Activated CD8-positive, alpha-beta memory T cell treated with anti-CD3 and anti-CD28 coated beads for 24 hours (primary cell): ENCODE measurements at places on chromosomes 6 and 20.

- DNase-seq, result no peak
Observed at GRCh38 chr6:92126088-92126487, 1293.3 kb downstream of the EPHA7 start.

GRCh38 chr20:57390604-57391438, at the start of gene RBM38:
RBM38 (plus strand) TSS chr20:57391396; CDS start chr20:57391582, 186 bp downstream.
- peak; percentile 91 for DNase-seq

DNA sequence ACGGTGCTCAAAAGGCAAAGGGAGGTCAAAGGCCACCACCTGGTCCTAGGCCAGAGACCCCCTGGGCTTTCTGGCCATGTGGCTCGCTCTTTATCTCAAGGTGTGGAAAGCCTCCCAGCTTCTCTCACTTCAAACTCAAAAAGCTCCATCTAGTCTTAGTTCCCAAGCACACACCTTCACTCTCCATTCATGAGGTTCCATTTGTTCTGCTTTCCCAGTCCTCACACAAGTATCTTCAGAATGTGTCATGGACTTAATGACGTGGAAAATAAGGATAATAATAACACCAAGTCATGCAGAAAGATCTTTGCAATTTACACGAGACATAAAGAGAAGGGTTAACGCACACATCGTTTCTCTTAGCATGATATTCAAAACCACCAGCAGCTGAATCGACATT, 219.3 kb downstream of the GMDS start:
- DNase-seq, result no peak

- DNase-seq, result peak; percentile 26
Observed at GRCh38 chr6:151087861-151088598, 151.7 kb upstream of the AKAP12 start.

GRCh38 chr6:28205879-28206278, 19.2 kb upstream of the ZSCAN9 start:
- no peak for DNase-seq

DNA sequence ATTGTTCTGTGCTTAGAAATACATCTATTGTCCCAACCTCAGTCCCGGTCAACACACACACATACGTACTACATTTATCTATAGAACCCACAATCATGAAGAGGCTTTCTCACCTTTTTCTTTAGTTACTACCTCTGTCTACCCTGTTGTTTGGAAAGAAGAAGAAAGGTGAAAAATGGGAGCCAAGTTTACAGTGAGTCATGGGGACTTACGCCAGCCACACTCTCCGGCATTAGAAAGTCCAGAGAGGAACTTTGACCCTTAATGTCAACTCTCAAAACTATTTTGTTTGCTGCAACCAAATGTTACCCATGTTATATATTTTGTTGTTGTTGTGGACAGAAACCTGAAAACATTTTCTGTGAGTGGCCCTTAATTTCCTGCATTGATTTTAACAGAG, 259.1 kb downstream of the ZFAND3 start:
- no peak for DNase-seq

DNA sequence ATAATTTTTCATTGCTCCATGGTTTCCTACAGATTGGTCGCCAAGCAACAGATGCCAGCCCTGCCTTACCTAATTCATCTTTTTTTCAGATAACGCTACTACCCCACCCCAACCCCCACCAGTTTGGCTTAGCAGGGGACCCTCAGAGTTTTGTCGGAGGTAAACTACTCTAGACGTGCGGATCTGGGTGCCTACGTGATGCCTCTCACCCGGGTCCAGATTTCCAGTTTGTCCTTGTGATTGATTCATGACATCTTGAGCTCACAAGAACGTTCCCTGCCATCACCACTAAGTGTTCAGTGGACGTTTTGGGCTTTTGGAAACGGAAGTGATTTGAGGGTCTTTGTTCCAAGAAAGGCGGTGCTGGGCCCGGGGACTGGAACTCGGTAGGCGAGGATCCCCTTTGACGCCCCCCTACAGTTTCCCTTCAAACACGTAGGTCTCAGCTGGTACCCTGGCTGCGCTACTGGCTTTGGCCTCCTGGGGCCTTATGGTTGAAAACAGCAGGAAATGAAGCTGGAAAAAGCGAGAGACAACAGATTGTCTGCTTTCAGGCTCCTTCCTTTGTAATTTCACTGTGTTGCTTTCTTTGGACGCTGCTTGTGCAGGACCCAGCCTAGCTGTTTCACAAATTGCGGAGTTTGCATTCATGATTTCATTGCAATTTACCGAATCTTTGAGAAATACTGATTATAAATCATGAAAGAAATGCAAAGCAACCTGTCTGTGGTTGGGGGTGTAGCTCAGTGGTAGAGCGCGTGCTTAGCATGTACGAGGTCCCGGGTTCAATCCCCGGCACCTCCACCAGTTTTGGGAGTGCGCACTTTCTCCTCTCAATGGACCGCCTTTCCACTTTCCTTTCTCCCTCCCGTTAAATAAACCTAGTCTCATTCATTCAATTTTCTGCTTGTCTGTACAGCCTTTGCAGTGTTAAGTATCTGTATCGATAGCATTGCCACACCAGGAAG, 81.0 kb downstream of the GPX5 start:
- peak; percentile 75 for DNase-seq

GRCh38 chr20:40682104-40682981, 6.7 kb downstream of the MAFB start:
- DNase-seq, result no peak
